Kidney (tissue), 22 donors: ENCODE measurements at places on chromosomes 2 and 18. TPM values are rescaled to one million over a fixed set of nuclear protein-coding genes. Genes with fewer than 3 reads are reported as not detected.

- no peak for DNase-seq
Measured at GRCh38 chr2:231053846-231054245, 2.8 kb upstream of the PSMD1 start.

DNA sequence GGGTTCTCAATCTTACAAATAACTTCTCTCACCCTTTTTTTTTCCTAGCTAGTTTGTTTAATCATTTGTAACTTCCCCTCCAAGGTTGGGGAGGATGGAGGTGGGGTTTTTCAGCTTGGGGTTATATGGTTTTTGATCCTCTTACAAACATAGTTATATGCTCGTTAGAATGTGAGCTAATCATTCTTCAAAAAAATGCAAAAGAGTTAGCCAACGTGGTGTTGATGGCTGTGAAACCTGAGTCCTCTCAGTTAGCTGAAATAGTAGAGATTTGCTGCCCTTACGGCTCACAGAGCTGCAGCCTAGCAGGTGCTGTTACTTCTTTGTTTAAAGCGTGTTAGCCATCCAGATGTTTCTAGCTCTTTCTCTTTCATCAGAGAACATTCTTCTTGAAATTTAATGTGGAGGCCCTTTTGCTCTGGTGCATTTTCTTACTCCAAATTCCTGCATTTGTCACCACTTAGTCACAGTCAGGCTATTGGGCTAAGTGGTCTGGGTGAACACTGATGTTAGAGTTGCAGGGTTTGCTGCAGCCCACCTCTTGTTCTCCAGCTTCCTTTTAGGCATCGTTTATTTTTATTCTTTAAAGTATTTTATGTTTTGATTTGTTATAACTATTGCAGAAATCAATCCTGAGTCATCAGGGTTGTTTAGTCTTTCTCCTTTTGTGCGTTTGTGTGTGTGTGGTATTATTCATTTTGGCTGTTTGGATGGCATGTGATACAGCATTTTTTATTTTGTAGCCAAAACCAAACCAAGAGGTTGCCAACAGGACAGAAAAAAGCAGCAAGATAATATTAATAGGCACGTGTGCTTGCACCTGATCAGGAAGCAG, 41.1 kb downstream of the LIMS1 start:
- DNase-seq: peak; percentile 38

GRCh38 chr18:37525262-37525585, 40.4 kb downstream of the CELF4 start:
- DNase-seq: no peak

Gene IL36B
- not detected for total RNA-seq

DNA sequence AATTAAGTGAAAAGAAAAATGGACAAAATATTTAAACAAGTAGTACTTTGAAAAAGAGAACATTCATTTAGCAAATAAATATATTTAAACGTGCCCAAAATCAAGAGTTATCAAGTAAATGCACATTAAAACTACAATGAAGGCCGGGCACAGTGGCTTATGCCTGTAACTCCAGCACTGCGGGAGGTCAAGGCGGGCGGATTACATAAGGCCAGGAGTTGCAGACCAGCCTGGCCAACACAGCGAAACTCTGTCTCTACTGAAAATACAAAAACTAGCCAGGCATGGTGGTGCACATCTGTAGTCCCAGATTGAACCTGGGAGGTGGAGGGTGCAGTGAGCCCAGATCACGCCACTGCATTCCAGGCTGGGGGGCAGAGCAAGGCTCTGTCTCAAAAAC, 9.8 kb downstream of the STAM2 start:
- no peak for DNase-seq

DNA sequence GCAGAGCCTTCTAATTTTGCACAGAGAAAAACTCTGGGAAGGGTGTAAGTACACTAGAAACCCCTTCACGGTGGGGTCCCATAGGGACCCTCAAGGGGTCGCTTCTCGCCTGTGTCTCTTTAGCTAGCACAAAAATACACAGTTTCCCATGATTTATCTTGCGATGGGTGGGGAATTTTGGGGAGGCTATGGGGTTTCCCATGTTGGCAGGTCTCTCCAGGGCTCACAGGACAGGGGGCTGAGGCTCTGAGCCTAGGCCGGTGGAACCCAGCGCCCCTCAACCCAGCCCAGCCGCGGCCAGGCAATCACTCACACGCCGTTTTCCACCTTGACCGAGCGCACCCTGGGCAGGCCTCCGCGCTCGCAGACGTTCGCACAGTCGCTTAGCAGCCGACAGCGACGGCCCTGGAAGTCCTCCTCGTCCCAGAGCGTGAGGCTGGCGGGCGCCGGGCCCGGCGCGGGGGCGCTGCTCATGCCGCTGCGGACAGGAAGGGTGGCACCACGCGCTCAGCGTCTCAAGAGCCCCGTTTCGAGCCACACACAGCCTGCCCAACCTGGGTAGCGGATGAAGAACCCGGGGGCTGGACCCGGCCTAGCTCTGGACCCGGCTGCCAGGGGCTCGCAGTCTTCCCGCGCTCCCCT, 398 bp downstream of the CRYBA2 start:
- no peak for DNase-seq

- no peak for DNase-seq
Measured at GRCh38 chr2:69566669-69567068, 76.9 kb downstream of the AAK1 start.

DNA sequence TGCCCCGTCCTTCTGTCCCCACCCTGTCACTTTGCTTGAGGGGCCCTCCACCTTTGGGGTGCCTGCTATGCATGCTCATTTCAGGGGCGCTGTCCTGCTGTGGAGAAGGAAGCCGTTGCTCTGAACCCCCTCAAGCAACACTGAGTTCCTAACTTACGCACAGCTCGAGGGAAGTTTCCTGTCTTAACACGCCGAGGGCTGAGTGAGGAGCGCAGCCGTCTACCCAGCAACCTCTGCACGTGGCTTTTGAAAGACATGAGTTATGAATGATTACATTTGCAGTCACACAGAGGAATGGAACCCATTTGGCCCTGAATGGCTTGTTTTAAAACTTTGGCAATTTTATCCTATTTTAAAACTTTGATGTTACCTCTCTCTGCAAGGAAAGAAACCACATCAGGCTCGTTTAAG, 14.0 kb downstream of the RAMP1 start:
- peak; percentile 44 for DNase-seq

DNA sequence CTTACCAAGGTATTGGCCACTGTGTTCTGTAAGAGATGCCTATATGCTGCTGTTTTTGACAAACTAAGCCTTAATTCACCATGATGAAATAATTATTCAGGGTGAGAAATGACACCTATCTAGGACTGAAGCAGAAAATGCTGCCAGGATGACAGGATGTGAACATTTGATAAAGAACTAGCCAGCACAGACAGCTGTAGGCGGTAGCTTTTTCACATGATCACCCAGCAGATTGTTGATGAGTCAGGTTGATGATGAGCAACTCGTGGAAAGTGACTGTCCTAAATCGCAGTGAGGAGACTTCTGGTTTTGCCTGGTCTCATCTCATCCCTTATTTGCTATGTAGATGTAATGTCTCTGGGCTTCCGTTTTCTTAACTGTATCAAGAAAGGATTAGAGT, 144.1 kb downstream of the PRPF40A start:
- no peak for DNase-seq

DNA sequence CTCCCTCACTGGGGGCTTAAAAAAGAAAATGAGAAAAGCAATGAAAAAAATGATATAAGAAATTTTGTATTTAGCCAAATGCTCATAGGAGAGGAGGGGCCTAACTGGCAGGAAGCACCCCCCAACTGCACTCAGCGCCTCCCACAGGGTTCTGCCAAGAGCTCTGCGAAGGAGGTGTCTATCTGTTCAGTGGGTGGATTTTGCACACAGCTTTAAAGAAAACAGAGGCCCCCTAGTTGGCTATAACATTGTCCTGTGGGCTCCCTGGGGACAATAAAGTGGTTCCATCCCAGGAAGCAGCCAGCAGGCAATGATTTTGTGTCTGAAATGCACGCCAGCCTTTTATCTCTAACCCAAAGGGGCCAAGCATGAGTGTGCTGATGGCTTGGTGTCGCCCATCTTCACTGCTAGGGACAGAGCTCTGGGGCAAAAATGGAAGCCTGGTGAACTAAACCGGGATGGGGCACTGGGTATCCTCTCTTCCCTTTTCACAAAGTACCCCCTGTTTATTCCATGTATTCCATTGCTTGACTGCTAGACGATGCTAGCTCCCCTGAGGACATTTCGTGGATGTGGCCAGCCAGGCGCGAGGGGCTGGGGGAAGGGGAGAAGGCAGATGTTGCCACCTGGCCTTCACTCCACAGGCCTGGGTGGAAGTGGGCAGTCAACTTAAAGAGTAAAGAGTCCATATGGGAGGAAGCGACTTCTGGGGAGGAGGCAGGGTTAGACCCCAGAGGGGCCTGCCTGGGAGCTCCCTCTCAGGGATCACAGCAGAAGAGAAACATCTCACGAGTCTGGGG, 205.7 kb downstream of the CYP26B1 start:
- DNase-seq: peak; percentile 51

- DNase-seq: no peak
Measured at GRCh38 chr18:22848615-22849014, 84.5 kb upstream of the RBBP8 start.

DNA sequence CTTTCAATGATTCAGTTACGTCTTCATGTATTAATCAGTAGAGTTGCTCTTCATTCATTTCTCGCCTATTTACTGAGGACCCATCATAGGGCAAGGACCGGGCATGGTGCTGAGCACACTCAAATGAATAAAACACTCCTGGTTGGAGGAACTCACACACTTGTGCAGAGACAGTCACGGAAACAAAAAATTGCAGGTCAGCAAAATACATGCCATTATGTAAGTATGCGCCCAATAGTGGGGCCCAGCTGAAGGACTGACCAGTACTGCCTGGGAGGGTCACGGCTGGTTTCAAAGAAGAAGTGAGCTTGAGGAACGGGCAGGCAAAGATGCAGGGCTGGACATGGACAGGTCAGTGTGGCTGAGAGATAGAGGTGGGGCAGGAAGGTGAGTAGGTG, 102.9 kb downstream of the DDX1 start:
- DNase-seq: no peak

Gene NMUR1
- total RNA-seq: 0.94 TPM

GRCh38 chr2:25618676-25619075, 54.7 kb downstream of the DTNB start:
- DNase-seq: no peak

Gene MTX2
- total RNA-seq: 23.6 TPM

Gene GPR55
- 0.69 TPM for total RNA-seq

DNA sequence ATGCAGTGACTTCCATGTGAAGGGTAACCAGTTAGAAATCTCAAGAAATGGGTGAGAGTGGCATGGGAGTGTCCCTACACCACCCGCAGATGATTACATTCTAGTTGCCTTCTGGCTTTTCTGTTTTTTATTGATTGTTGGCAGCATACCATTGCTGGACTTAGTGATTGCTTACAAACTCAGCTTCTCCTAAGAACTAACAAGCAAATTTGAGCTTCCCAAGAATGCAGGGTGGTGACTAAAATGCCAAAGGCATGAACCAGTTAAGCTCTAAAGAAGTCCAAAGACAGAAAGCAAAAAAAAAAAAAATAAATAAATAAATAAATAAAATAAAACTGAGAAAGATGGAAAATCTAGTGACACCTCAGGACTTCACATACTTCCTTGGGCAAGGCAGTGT, 245.5 kb upstream of the PARD3B start:
- DNase-seq: no peak

DNA sequence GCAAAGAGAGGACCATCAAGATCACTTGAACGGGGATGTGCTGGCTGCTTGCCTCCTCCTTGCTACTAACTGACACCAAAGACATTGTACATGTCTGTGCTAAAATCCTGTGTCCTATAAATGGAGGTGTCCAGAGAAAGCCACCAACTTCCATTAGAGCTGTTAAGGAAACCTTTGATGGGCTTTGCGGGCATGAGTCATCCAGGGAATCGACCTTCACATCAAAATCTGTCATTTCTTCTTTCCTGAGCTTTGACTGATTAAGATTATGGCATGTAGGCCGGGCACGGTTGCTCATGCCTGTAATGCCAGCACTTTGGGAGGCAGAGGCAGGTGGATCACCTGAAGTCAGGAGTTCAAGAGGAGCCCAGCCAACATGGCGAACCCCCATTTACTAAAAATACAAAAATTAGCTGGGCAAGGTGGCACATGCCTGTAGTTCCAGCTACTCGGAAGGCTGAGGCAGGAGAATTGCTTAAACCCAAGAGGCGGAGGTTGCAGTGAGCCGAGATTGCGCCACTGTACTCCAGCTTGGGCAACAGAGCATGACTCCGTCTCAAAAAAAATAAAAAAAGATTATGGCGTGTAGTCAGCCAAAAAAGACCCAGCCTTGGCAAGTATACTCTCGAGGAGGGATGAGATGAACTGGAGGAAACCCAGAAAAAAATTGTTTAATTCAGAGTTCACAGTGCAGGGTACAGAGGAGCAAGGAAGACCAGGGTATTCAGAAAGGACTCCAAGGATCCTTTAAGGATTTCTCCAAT, 115.8 kb downstream of the CABLES1 start:
- no peak for DNase-seq

Gene GALNT5
- total RNA-seq: 0.47 TPM

GRCh38 chr2:113079131-113079530, 11.4 kb downstream of the IL1F10 start:
- no peak for DNase-seq

Gene KCNJ13
- not detected for total RNA-seq

Gene LAMA1
- total RNA-seq: 14.1 TPM

DNA sequence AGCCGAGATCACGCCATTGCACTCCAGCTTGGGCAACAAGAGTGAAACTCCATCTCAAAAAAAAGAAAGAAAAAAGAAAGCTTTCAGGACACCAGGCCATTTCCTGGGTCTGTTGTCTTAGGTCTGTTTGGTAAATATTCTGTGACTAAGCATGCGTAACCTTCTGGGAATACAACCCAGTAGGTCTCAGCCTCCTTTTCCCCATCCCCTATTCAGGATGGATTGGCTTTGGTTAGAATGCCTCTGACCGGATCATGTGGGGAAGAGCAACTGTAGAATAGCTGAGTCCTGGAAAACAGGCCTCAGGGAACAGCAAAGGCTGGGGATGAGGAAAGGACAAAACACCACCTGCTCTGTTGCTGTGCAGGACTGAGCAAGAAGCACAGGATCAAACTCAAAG, 1.6 kb upstream of the PDCL3 start:
- no peak for DNase-seq

DNA sequence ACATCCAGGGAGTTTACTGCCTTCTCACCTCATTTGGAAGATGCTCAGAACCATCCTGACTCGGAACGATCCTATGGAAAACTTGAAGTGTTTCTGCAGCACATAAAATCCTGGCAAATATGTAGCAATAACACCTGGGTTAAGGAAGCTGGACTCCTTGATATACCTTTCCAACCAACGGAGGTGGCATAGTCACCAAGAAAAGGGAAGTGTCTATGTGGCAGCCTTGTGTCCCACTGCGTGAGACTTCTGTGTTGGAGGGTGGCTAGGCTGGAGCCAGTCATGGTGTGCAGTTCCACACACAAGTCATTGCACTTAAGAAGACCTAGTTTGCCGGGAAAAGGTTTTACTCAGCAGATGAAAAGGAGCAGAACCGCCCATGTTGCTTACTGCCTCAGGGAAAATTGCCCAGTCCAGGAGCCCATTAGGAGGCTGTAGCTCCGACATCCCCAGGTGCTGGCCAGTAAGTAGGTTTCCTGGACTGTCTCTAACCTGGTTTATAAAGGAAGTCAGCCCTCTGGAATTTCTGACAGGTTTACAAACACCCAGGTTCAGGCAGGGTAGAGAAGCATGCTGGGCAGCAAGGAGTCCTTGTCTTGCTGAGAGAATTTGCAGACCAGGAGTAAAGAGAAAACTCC, 46.2 kb upstream of the SPRED2 start:
- no peak for DNase-seq
